ENCODE measurements at places on chromosomes 4 and X.
A peak's percentile ranks its signal among the peaks of the same experiment; 100 is the strongest.

DNA sequence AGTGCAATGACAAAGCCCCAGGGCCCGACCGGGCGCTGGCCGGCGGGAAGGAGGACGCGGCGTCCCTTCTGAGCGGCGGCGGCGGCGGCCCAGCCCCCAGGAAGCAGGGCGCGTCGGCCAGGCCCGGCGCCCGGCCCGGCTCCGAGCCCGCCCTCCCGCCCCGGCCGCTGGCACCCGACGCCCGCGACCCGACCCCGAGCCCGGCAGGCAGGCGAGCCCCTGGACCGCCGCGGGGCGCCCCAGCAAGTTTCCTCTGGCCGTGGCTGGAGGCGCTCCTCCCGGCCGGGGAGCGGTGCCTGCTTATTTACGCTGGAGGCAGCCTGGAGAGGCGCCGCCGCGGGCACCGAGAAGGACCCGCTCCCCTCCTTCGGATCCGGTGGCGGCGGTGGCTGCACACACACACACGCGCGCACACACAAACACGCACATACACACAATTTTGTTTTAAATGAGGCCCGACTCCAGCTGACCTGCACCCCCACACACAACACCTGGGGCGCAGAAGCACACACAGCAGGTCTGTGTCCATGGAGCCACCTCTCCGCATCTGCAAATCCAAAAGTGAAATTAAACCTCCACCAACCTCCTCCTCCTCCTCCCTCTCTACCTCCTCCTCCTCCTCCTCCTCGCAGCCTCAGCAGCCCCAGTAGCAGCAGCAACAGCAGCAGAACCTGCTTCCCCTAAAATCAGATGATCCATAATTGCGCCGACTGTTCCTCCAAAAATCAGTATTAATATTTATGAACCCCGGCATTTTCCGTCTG, 669 bp downstream of the IRF2 start:
- peak; percentile 36 for DNase-seq

GRCh38 chr4:178937130-178937529, 1494.9 kb upstream of the AGA start:
- no peak for DNase-seq

GRCh38 chrX:119948381-119948780, 4.8 kb upstream of the NKAP start:
- DNase-seq, result peak; percentile 17

DNA sequence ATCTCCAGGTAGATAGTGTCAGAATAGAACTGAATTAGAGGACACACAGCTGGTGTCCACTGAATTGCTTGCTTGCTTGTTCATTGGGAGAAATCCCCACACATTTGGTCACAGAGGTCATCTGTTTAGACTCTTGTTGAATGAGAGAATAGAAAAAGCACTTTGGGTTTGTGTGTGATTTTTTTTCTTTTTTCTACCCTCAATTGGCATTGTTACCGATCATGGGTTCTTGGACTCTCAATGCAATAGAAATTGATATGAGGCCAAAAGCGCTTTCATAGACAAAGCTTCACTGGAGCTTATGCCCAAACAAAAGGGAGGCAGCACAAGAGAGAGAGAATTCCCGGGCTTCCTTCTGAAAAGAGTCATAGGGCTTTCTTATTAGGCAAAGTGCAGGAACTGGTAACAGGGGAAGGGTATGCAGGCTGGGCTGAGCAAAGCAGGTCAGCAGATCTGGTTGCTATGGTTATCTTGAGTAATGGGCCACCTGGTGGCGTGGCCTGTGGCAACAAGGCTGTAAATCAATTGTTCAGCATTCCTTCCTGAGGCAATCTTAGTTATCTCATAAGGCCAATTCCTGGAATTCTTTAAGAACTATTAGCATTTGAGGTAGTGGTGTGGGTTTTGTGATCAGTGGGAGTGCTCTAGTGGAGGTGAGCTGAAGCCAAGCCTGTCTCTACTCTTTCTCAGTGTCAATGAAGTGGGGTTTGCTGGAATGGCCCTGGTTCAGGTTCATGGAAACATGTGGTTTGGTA, 5.3 kb upstream of the GPR82 start:
- no peak for DNase-seq

GRCh38 chrX:45794323-45794994, 593.8 kb upstream of the DIPK2B start:
- DNase-seq, result no peak

GRCh38 chr4:137611998-137612700, 79.9 kb upstream of the PCDH18 start:
- no peak for DNase-seq

GRCh38 chr4:119663160-119663788, 34.7 kb upstream of the PDE5A start:
- DNase-seq, result no peak

- DNase-seq, result no peak
These were observed 68.6 kb downstream of the CAMK2D start for GRCh38 chr4:113692809-113693411.

DNA sequence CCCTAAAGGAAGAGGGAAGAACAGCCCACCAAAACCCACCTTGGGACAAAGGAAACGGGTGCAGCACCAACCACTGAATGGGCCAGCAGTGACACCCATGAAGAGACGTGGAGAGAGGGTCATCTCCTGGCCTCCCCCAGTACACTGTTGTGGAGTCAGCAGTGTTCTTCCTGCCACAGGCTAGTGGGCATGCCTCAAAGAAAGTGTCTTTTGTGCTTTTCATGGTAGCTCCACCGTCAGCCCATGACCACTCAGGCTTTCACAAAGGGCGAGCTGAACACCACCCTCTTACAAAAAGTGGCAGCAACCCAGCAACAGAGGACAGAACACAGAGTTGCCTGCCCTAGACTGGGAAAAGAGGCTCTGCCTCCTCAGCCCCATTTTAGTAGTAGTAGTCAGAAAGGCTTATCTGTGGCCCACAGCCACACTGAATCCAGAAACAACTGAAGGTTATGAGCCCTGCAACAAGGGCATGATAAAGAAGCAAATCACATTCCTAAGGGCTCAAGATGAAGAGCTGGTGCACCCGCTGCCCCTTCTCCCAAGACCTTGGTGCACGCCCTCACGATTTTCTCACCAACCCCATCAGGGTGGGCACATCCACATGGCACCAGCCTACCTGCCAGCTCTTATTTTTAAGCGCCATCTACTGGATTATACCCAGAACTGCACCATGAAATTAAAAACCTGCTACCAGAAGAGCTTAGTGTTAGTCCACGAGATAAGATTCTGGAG, 53.1 kb downstream of the RAB28 start:
- DNase-seq, result no peak

DNA sequence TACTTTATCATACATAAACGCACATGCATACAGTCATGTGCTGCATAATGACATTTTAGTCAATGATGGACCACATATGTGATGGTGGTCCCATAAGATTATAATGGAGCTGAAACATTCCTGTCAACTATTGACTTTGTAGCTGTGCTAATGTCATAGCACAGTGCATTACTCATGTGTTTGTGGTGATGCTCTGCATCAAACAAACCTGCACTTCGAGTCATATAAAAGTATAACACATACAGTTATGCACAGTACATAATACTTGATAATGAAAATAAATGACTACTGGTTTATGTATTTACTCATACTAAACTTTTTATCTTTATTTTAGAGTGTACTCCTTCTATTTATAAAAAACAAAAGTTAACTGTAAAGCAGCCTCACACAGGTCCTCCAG, 60.5 kb upstream of the MCUB start:
- DNase-seq, result no peak

GRCh38 chr4:40170588-40170987, 26.2 kb upstream of the RHOH start:
- no peak for DNase-seq

DNA sequence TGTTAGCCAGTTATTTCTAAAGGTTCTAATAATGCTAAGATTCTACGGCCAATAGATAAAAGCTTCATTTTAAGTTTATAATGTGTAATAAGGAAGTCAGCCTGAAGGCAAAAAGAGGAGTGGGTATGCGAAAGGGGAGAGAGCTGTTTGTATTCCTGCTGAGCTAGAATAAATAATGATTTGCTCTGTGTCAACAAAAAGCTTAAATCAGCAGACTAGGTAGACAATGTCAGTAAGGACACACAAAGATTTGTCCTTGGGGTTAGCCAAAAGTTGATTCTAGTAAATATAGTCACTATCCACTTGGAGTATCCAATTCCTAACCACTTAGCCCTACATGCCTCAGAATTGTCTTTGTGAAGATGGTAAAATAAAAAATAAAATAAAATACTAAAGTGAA, 90.3 kb upstream of the GRIA3 start:
- DNase-seq, result peak; percentile 65

DNA sequence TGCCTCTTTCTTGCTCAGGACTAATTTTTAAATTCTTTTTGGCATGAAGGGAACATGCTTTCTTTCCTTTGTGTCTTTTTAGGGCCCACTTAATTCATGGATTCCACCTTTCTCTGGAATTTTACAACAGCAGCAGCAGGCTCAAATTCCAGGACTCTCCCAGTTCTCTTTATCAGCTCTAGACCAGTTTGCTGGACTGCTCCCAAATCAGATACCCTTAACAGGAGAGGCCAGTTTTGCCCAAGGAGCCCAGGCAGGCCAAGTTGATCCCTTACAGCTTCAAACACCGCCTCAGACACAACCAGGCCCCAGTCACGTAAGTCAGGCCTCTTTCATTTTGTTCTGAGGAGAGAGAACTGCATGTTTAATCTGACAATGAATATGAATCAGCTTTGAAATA, 2.3 kb downstream of the ODAM start:
- no peak for DNase-seq

DNA sequence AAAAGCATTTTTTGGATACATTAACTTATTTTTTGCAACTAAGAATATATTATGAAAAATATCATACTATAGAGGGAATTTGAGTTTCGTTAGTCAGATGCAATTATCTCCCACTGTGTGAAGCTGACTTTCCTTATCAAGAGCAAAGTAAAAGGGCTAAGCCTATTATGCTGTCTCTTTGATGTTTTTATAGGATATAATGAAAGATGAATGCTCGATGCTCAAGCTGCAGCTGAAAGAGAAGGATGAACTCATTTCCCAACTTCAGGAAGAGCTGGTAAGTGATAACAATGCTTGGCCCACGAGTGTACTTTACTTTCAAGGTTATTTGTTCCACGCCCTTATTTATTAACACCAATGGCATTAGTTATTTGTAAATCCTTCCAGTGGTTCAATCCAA, 688.4 kb downstream of the CCSER1 start:
- no peak for DNase-seq

DNA sequence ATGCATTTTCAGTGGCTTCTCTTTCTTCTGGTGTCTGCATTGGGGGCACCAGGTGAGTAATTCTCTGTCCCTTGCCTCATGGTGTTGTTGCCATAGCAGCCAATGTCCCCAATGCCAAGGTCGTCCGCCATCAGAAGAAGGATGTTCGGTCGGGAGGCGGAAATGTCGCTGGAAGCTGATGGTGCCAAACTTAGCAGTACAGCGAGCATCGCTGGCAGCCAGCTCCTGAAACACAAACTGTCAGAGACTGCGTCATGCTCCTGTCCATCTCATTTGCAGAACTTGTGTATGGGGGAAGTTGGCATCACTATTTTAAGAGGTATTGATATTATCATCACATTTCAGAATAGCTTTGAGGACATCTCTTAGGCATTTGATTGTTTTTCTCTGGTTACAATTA, 29.1 kb upstream of the ARSD start:
- no peak for DNase-seq

DNA sequence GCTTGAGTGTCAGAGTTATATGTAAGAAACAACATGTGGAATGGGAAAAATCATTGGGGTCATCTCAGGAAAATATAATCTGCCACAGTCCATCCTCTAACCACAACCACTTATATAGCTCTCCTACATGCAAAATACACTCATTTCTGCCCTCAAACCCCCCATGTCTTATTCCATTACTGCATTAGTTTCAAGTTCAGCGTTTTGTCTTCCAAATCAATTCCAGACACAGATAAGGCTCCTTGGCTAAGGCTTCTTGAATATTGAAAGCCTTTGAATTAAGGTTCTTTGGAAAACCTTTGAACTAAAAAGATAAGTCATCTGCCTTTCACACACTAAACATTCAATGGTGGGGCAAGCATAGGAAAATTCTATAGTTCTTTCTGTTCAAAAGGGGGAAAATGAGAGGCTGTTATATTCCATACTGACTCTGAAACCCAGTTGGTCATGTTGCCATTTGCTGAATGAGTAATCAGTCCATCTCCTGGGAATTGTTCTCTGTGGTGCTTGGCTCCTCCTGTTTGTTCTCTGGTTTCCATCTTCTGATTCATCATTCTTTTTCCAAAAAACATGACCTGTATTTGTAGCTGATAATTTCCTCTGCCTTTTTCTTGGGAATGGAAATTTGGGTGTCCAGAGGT, 218.7 kb downstream of the BMPR1B start:
- DNase-seq, result no peak

DNA sequence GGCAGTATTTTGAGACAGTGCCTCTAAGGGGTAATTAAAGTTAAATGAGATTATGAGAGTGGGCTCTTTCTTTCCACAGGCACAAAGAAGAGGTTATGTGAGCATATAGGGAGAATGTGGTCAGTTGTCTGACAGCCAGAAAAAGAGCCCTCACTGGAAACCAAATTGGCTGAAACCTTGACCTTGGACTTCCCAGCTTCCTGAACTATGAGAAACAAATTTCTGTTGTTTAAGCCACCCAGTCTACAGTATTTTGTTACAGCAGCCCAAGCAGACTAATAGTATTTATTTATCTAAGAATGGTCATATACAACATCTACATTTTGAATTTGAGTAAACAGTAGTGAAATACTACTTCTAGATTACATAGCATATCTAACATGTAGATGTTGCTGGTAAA, 473.8 kb downstream of the IL15 start:
- DNase-seq, result no peak

GRCh38 chr4:108272046-108272445, 103.3 kb upstream of the LEF1 start:
- DNase-seq, result no peak

DNA sequence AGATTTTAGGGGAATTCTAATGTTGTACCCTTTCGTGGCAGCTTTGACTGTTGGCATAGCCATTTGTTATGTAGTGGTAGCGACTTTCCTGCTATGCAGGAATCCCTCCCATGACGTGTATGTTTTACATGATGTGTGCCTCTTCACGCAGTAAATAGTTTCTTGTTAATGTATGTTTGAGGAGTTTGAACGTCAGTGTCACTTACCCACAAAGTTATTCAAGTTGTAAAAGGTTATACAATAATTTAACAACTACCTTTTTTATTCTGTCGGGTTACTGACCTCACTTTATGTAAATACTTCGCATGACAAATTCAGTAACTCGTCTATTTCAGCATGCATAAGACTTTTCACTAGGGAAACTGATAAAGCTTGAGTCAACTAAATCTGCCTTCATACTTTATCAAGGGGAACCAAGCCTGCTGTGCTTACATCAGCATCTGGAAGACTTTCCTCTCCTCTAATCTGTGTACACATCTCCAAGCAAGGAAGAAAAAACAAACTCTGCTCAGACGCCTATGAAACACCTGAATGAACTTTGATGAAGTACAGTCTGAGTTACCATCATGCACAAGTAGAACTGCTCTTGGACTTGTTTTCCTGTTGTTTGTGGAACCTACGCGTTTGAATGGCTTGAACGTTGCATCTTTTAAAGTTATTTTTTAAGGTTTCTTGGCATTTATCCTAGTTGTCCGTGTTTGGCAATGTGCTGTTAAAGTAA, 61.2 kb downstream of the SLC9A6 start:
- DNase-seq, result no peak

- DNase-seq, result no peak
These were observed 112.3 kb upstream of the ZNF518B start for GRCh38 chr4:10569491-10569890.

Measured in NCI-H2081 (cell line).